Transverse colon (tissue), 4 donors: ENCODE measurements at places on chromosomes 12 and 14.

DNA sequence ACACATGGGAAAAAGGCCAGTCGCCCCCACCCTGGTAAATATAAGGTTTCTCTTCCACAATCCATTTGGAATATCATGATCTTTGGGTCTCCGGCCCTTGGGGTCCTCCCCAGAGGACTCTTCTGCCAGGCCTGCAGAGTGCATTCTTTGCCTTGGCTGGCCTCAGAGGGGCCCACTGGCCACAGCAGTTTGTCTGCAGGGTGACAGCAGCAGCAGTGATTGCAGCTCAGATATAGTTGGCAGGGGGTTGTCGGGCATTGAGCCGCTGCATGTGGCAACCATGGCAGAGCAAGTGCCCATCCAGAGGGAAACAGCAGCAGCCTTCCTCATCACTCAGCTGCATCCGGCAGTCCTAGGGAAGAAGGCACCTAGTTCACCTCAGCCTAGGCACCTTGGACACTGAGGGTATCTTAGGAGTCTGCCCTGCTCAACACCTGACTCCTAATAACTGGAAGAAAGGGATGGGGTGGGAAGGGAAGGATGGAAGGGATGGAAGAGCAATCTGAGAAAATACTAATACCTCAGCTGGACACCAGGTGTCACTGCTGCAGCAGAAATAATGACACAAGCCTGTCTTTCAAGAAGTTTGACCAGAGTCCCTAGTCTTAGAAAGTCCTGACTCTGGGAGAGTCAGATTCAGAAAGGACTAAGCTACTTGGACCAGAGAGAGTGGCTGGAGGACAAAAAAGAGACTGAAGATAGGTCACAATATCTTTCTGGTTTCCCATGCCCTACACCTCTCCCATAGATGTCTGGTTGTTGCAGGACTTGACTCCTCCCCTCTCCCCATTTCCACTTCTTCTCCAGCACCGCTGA is 8.9 kb downstream of the AJUBA start:
- DNase-seq = peak; percentile 55

GRCh38 chr14:54589076-54589475 is 22.1 kb downstream of the SAMD4A start:
- DNase-seq = no peak

DNA sequence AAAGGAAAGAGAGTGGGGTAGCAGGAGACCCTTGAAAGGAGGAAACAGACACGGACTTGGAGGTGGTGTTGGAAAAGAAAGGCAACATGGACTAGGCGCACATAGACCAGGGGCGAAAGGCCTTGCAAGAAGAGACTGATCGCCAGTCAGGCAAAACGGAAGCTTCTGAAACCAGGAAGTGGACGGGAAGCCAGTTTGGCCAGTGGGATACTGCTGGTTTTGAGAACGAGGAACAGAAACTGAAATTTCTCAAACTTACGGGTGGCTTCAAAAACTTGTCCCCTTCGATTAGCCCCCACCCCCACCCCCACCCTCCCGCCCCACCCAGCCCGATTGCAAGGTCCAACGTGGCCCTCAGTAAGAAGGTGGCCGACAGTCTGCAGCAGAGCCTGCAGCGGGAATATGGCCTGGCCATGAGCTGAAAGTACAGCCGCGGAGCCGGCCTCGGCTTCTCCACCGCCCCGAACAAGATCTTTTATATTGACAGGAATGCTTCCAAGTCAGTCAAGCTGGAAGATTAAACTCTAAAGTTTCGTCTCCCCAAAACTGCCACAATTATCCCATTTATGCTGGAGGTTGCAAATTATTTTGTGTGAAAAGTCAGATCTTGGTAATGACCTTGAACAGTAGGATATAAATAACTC is 364.7 kb downstream of the BCAT1 start:
- DNase-seq = no peak

DNA sequence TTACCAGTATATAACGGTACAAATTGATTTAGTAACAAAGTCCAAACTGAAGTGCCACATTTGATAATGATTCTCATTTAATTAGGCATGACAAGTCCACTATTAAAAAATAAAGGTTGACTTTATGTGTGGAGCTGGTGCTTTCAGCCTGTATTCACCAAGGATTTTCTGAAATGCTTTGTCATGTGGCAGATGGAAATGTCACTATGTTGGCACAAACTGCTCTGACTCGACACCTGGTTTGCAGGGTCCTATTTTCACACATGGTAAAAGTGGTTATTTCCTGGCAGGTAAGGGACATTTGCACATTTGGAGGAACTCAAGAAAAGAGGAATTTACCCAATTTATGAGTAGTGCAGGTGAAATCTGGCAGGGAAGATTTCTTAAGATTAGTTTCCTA is 572.6 kb upstream of the MDGA2 start:
- no peak for DNase-seq

DNA sequence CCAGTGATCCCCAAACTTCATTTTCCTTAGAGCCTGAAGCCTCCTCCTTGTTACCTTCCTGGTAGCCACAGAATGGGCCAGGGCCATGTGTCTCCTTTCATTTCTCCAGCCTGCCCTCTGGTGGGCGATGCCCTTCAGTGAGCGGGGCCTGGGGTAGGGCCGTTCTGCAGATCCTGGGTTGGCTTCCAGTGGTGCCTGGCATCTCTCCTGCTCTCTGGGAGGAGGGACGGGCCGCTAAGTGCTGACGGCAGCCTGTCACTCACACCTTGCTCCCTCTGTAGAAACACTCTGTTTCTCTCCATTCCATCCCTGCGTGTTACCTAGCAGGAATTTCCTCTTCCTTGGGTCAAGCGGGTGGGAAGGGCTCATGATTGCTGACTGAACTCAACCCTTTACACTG is 232.1 kb downstream of the CACNA1C start:
- DNase-seq = peak; percentile 83

- DNase-seq = no peak
Measured at GRCh38 chr12:123805173-123805572, 43.1 kb downstream of the DNAH10 start.

GRCh38 chr12:133236144-133236543 is 467 bp upstream of the ANHX start:
- no peak for DNase-seq

DNA sequence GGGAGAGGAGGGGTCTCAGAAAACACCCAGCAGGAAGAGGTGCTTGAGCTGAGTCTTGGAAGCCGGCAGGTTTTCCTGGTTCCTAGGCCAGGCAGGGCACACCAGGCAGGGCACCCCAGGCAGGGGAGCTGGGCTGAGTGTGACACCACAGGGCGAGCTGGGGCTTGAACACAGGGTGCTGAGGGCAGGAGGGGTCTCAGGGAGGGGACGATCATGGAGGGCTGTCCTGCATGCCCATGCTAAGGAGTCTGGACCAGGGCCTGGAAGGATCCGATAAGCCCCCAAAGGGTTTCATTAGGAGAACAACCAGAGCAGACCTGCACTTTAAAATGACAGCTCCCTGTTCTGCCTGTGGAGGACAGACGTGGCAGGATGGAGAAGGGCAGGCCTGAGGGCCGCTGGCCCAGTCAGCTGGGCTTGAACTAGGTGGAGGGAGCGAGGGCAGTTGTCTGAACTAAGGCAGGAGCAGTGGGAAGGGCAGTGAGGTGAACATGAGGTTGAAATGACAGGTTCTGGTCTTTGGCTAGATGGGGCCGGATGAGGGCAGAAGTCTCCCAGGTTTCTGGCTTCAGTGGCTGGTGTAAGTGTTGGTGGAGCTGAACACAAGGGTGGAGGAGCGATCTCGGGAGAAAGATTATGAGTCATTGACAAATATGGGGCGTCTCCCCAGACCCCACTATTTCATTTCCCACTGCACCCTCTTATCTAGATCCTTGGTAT is 171.0 kb upstream of the PZP start:
- DNase-seq = no peak

DNA sequence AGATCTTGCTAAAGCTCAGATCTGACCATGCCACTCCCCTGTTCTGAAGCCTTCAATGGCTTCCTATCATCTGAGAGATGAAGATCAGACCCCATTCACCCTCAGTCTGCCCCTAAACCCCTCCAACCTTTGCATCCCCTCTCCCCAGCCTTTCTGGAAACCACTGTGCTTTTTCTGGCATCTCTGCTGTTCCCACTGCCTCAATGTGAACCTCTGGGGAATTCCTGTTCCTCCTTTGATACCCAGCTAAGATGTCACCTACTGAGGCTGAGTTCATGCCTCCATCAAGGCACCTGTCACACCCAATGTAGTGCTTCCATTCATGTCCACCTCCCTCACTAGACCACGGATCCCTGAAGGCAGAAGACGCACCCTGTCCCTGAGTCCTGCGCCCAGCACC is 19.3 kb downstream of the CYP46A1 start:
- DNase-seq = no peak

GRCh38 chr12:98185606-98186005 is 329.8 kb upstream of the TMPO start:
- no peak for DNase-seq

DNA sequence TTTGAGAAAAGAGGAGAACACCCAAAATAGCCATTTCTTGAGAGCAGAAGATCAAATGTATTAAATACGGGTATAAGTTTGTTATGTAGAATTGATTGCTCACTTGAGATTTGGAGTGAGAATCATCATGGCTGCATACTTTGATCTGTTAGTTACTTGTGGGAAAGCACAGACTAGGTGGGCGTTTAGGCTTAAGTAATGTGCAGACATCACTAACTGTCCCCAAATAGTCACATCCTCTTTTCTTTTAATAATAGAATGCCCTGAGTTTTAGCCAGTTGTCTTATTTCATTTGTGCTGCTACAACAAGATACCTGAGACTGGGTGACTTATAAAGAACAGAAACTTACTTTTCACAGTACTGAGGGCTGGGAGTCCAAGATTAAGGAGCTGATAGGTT is 14.3 kb upstream of the GTF2A1 start:
- no peak for DNase-seq

- DNase-seq = no peak
Measured at GRCh38 chr14:71686677-71687076, 245.6 kb upstream of the RGS6 start.

- no peak for DNase-seq
Measured at GRCh38 chr12:55034218-55034617, 14.4 kb downstream of the NEUROD4 start.

DNA sequence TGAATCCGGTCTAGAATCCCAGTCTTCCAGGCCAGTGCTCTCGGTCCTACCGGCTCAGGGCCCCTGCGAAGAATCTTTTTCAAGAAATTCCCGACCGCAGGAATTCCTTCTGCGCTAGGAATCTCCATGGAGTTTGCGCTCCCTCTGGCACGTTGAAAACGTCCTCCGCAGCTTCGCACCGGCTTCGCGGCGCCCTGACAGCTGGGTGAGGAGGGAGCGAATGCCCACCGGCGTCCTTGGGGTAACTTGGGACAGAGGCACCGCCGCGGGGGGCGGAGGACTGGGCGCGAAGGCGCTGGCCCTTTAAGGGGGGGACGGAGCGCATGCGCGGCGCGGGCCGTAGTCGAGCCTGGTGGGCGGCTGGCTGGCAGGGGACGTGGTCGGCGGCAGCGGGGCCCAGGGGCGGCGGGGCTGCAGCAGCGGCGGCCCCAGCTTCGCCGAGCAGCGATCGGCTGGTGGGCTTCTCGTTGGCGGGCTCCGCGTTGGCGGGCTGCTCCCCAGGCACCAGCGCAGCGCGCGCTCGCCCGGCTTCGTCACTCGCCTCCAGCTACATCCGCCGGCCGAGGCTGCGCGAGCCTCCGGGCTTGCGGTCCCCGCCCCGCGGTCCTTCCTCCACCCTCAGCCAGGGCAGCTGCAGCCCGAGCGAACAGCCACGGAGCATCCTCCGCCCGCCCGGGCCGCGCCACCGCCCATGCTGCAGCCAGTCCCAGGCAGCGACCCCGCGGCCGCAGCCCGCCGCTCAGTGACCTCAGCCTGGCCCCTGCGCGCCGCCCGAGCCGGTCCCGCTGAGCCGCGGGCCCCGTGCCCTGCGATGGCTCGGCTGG is at the start of gene VASH1:
Gene VASH1, plus strand, starts transcription at position 333 of the 824 bp plus-strand sequence. CDS start 1,354 bp downstream, outside the sequence.
- peak; percentile 53 for DNase-seq

GRCh38 chr12:23462546-23462945 is 486.9 kb downstream of the SOX5 start:
- no peak for DNase-seq

DNA sequence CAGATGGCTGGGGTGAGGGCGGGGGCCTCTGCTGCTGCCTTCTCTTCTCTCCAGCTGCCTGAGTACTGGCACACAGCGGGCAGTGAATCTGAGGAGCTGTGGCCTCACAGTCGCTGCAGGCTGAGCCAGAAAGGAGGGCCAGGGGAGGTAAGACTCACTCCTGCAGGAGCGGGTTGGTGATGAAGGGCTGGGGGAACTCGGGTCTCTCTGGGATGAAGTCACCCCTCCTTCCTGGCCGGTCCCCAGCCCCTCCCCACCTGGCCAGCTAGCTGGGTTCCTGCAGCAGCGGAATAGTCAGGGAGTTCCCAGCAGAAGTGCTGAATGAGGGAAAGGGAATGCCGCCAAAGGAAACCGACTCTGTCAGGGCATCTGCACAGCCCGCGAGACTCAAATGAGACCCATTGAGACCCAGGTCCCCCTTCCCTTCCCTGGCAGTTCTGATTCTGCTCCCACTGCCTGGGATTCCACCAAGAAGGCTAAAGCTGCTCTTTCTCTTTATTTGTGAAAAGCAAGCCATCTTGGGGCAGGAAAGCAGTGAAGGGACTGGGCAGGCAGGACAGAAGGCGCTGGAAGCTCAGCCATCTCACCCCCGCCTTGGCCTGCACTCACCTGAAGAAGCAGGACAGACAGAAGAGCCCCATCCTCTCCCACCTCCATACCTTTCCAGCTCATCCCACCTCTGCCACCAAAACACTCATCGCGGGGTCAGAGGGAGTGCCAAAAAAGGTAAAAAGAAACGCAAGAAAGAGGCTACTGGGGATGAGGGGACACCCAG is 5.3 kb downstream of the NGB start:
- DNase-seq = no peak

- DNase-seq = no peak
Measured at GRCh38 chr12:45049912-45050750, 768 bp downstream of the DBX2 start.

- DNase-seq = peak; percentile 62
Measured at GRCh38 chr12:114918535-114919233, 234.7 kb upstream of the TBX3 start.

DNA sequence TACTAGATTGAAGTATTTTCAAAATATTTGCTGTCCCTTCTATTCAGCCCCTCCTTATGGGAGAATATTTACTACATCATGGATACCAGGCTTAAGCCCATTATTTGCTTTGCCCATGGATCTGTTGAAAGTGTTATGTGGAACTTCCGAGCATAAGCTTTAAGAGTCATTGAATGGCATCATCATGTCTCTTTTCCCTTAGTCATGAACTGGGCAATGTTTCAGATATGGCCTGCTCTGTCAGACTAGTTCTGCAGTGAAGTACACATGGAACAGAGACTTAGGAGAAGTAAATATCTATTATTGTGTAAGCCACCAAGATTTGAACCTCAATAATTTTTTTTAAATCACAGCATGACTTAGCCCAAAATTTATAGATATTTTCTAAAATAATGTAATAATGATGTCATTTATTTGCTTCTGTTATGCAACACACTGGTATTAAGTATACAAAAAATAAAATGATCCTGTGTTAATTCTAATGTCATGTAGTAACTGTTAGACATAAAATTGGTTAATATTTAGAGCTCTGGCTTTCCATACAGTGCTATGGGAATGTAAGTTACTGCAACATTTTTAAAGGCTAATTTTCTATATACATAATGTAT is 1097.3 kb downstream of the SLC16A7 start:
- no peak for DNase-seq
